ENCODE measurements at places on chromosomes 2 and 18.

DNA sequence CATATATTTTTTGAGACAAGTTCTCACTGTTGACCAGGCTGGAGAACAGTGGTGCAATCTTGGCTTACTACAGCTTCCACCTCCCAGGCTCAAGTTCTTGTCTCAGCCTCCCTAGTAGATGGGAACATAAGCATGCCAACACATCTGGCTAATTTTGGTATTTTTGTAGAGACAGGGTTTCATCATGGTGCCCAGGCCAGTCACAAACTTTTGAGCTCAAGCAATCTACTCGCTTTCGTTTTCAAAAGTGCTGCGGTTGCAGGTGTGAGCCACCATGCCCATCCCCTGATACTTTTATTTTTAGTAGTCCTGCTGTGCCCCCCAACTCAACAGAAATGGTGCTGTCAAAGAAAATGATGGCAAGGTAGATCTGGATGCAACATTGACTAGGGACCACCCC, 1127.3 kb downstream of the SUCLG1 start:
- DNase-seq, result no peak

- DNase-seq, result no peak
Measured at GRCh38 chr2:205792908-205793307, 110.6 kb downstream of the NRP2 start.

- no peak for DNase-seq
Measured at GRCh38 chr2:37396890-37397565, 52.6 kb downstream of the QPCT start.

DNA sequence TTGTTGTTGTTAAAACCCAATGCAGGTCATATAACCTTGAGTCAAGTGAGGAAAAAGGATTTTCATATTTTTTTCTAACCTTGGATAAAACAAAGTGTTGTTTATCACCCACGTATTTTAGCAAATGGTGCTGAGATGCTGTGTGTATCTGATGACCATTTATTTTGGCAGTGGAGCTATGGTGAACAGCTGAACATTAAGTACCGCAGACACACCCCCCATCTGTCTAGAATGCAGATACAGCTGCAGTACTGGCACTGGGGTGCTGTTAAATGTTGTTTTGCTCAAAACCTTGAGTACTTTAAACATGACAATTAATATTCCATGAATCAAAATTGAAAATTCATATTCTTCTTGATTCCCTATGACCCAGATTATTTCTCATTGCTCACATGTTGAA, 773.3 kb upstream of the SLC39A10 start:
- DNase-seq, result no peak

GRCh38 chr2:65349863-65350262, 82.5 kb downstream of the SPRED2 start:
- peak; percentile 82 for DNase-seq

DNA sequence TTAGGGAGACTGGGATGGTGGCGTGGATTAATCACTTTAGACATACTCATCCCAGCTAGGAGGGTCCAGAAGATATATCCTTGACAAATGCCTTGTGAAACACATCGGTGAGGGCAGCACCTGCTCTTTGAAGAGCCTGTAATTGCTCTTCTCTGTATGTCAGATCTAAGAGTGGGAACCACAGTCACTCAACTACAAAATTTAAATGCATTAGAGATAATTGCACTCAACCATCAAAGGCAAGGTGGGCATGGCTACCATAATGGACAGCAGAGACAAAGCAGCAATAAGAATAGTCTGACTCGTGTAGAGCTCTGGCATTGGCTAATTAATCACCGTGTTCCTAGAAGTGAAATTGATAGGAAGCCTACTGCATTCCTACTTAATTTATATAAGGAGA, 96.8 kb downstream of the ERBB4 start:
- no peak for DNase-seq

GRCh38 chr18:24094561-24094960, 44.3 kb upstream of the CABYR start:
- DNase-seq, result no peak

DNA sequence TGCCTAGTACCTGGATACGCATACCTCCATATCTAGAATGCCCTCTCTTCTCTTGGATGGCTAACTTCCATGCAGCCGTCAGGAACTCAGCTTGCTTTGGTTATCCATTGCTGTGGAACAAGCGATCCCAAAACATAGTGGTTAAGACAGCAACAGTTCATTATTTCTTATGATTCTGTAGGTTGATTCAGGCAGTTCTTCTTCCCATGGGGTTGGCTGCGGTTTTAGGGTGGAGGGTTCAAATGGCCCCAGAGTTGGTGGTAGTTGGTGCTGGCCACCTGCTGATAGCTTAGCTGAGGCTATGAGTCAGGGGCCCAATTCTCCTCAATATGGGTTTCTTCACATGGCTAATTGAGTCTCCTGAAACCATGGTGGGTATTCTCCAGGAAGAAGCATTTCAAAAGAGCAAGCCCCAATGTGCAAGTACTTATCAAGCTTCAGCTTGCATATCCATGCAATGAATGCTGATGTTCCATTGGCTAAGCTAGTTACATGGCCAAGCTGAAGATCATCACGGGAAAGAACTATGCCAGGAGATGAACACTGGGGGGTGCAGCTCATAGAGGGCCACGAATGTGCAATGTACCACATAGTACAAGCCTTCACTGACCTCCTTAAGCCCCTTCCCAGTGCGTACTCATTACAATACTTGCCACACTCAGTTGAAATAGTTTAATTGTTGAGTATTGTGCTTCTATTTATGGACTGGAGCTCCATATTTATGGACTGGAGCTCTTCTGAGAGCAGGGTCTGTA, 10.0 kb upstream of the RHOB start:
- DNase-seq, result no peak

- no peak for DNase-seq
Measured at GRCh38 chr2:216231867-216232266, 122.7 kb downstream of the XRCC5 start.

DNA sequence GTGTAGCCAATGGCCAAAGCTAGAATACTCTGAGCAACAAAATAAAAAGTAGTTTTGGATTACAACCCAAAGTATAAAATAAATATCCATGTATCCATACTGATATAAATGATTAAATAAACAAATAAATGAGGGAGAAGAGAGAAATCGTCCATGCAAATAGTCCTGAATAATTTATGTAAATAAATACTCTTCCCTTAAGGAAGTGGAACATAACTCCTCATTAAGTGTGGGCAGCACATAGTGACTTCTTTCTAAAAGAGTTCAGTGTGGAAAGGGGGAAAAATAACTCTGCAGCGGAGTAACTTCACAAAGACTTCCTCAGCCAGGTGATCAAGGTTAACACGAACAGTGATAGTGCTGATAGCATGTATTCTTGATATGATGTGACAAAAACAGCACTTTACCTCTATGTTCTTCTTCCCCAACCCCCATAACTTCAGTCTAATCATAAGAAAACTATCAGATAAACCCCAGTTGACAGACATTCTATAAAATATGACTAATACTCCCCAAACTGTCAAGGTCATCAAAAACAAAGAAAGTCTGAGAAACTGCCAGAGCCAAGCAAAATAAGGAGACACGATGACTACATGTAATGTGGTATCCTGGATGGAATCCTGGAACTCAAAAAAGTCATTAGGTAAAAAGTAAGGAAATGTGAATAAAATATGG, 30.7 kb downstream of the METTL8 start:
- peak; percentile 63 for DNase-seq

DNA sequence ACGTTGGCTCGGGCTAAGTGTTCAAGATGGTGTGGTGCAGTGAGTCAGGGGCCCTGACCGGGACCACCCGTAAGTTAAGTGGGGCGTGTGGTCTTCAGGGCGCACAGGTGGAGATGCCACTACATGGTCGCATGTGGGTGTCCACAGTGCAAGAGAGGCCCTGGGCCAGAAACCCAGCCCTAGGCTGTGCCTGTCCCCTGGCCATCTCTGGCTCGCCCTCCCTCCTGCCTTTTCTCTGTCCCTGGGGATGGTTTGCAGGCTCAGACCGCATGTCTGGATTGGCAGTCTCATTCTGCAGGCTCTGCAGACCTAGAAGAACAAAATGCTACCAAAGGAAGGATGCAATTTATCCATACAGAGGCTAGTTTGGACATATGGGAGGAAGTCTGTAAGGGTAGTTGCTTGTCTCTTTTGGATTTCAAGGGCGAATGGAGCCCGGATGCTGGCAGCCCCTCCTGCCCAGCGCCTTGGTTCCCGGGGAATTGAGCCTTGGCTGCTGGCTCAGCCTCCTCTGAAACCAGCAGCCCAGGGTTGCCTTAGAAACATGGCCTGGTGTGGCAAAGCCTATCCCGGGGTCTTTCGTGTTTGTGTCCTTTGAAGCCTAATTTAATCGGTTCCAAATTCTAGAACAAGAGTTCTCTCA, 417.5 kb upstream of the HS6ST1 start:
- peak; percentile 32 for DNase-seq

DNA sequence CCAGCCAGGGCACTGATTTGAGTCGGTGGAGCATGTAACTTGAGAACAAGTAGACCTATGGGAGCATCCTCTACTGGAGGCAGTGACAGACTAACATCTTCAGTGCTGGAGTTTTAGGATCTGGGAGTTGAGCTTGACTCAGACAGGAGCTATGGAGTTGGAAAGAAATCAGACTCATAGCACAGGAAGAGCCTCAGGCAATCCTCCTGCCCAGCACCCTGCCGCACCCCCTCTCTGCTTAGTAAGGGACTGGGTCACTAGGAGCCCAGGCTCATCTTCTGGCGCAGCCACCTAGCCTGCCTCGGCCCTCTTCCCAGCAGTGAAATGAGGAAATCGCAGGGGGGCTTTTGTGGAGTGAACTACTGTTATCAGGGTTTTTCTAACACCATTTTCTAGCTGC, 3.6 kb downstream of the ARID5A start:
- DNase-seq, result no peak

GRCh38 chr2:59798687-59799232, 754.7 kb downstream of the BCL11A start:
- no peak for DNase-seq

GRCh38 chr2:120445449-120446143, 99.7 kb downstream of the INHBB start:
- no peak for DNase-seq

DNA sequence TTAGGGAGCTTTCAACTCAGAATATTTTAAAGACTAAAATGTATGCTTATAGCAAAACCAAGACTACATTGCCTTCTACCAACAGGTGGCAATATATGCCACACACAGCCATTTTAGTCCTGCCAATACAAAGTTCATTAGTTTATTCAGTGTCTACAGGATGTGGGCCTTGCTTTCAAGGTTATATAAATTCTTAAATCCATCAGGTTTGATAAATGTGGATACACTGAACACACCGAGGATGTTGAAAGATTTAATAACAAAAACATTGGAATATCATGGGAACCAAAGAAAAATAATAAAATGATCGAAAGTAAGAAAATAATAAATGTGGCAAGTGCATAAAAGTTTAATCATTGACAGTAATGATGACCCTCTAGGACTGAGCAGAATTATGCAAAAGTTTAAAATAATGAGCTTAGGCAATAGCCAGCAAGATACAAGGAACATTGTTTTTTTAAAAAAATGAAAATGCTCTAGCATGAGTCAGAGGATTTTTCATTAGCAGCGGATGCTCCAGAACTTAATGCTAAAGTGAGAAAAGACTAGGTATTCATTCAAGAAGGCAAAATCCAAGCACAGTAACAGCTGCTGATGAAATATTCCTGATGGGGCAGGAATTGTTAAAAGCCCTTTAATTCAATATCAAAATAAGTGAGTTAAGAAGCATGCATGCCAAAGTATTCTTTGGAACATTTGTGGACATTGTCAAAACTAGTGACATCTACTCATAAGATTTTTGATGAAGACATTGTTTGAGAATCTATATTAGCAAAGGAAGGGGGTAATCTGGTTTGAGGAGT, 14.2 kb downstream of the SCN9A start:
- DNase-seq, result peak; percentile 68

DNA sequence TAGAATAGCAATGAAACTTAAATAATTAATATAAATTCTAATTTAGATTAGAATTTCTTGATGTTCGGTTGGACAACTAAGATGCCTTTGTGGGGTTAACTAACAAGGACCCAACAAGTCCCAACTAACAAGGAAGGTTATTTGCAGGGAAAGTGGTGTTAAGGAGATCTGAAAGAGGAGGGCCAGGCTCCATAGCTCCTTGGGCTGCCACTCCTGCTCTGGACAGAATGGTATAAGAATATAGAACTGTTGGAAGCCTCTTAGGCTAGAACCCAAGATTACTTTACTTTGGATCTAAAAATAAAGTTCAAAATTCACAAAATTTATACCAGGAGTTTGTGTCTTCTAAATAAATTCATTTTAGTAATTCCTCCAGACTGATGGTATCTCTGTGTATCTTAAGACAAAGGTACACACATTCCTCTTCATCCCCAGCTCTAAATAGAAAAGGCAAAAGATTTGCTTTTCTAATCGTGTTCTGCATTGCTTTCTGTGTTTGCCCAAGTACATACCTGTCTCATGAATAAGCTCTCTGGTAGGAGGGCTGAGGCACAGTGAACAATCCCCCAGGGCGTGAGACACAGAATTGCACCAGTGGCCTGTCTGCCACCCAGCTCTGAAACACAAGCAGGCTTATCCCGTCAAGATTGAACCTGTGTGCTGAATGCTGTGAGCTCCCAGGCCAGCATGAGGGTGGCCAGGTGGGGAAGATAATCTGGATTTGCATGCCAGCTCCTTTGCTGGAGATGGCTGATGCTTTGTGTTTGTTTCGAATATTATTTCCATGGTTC, 176.0 kb downstream of the ACKR3 start:
- peak; percentile 79 for DNase-seq

GRCh38 chr18:62425465-62426190, 97.2 kb upstream of the ZCCHC2 start:
- DNase-seq, result peak; percentile 99

DNA sequence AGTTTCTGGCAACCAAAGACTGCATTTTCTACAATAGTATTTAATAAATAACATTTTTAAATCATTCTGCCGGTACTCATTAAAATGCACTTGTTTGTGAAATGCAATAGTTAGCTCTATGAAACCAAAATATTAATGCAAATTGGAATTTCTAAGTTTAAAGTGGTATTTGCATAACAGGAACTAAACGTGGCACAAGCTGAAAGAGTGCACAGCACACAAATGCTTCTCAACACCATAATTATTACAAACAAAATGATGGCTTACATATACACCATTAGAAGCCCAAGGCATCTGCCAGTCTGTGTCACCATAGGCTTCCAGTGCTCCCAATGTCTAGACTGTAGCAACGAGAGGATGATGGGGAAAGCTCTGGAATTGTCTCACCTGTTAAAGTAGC, 280.5 kb downstream of the TCF4 start:
- no peak for DNase-seq

DNA sequence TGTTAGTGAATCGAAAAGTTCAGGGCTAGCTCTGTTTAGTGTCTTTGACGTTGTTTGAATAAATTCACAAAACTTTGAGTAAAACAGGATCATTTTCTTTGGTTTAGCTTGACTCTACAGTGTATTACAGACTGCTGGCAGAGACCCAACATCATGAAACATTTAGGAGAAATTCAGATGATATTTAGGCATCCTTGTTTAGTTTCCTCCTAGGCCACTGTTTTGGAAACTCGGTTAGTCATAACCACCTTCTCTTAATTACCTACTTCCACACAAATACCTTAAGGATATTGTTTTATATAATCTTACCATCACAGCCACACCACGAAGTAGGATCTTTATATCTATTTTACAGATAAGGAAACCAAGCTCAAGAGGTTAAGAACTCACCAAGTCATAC, 7.8 kb downstream of the LIMS1 start:
- DNase-seq, result peak; percentile 68

- peak; percentile 17 for DNase-seq
Measured at GRCh38 chr2:195016841-195017240, 640.2 kb upstream of the SLC39A10 start.

GRCh38 chr2:10575609-10576280, 114.0 kb downstream of the NOL10 start:
- peak; percentile 56 for DNase-seq
